ENCODE measurements at places on chromosomes 1 and 21.

DNA sequence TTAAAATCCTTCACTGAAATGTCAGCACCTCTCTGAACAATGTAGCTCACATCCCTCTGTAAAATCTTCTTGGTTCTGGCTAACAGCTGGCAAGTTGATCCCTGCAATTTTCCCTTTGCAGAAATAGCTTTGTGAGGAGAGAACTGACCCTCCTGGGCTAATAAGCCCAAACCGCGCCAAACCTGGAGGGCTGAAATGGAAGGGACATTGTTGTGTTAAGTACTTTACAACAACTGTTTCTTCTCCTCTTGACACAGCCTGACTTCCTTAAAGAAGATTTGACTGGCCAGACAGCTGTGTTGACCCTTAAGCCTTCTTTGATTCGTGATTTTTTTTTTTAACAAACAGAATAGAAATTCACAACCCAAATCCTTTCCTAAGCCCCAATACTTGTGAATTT is 5.7 kb downstream of the LMX1A start:
- no peak for DNase-seq

- no peak for DNase-seq
Measured at GRCh38 chr1:17762313-17762712, 7.2 kb downstream of the ACTL8 start.

- DNase-seq, result no peak
Measured at GRCh38 chr1:92945748-92946270, 15.5 kb downstream of the DIPK1A start.

DNA sequence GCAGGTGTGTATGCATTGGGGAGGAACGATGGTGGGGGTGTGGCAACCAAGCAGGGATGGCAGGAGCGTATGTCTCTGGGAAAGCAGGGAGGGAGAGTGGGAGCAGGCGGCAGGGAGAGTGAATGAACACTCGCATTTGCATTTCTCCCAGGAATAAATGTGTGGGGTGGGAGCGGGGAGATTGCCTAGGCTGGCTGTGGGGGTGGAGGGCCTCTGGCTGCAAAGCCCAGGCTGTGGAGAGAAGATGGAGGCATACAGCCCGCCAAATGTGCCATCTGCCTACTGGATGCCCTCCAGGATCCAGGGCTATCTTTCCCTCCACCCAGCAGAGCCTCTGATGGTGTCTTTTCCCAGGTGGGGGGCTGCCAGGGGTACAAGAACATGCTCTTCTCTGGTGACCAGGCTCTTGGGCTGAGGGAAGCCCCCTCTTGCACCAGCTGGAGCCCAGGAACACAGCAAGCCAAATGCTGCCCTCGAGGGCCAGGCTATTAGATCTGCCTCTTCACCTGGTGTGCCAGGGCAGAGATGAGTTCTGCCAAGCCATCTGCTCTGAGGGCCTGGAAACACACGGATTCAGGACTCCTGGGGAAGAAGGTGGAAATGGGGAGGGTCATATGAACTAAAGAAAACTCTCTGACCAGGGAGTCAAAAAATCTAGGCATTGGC is 1.7 kb upstream of the OPTC start:
- no peak for DNase-seq

All from activated CD4-positive, alpha-beta T cell treated with anti-CD3 and anti-CD28 coated beads for 48 hours (primary cell).